ENCODE measurements at places on chromosomes 2 and 18.

- no peak for DNase-seq
Observed at GRCh38 chr2:46793423-46794416, 121.9 kb downstream of the MCFD2 start.

DNA sequence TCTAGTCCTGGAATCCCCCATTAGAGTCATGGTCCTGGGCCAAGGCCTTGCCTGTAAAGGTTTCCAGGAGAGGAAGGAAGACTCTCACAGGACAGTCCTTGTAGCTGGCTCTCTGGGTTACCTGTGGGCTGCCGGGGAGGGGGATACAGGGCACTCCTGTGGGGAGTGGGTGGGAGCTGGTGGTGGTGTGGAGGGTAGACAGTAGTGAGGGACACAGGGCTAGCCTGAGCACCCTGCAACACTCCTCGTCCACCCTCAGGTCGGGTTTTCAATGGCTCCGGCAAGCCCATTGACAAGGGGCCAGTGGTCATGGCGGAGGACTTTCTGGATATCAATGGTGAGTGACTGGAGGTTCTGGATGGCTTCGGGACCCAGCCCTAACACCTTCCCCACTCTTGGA lies 19.7 kb upstream of the ANKRD53 start:
- DNase-seq = no peak

DNA sequence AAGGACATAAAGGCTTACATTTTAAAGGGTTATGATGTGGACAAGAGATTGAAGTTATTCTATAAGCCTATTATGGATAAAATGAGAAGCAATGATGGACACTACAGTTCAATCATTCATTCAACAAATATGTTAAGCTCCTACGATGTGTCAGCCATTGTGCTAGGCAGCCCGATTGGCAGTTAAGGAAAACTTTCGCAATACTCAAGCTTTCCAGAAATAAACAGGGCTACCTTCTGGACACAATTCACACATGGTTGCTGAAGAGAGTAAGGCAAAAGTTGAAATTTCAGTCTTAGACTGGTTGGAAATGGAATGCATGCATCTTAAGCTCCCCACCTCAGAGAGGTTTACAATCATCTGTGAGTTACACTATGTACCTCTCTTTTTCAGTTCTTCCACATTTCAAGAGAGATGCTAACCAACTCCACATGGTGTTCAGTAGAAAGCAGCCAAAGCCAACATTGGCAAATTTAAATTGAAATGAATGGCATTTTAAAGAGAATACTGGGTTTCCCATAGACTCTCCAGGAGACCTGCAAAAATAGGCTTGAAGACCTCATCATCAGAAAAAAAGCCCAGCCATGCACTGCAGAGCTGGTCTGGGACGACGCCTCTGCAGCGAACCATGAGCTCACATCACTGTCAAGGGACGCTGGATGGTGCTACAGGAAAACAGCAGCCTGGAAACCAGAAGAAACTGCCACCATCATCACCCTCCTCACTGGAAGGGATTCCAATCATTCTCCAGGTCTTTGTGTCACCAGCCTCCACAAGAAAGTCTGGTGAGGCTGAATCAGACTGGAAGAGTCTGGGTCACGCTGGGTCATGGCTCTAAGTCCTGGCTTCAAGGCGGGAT lies 276.3 kb downstream of the AFF3 start:
- no peak for DNase-seq

- DNase-seq = no peak
Observed at GRCh38 chr18:26802330-26803200, 62.9 kb downstream of the AQP4 start.

GRCh38 chr2:183250061-183250460 lies 125.8 kb downstream of the NUP35 start:
- no peak for DNase-seq

DNA sequence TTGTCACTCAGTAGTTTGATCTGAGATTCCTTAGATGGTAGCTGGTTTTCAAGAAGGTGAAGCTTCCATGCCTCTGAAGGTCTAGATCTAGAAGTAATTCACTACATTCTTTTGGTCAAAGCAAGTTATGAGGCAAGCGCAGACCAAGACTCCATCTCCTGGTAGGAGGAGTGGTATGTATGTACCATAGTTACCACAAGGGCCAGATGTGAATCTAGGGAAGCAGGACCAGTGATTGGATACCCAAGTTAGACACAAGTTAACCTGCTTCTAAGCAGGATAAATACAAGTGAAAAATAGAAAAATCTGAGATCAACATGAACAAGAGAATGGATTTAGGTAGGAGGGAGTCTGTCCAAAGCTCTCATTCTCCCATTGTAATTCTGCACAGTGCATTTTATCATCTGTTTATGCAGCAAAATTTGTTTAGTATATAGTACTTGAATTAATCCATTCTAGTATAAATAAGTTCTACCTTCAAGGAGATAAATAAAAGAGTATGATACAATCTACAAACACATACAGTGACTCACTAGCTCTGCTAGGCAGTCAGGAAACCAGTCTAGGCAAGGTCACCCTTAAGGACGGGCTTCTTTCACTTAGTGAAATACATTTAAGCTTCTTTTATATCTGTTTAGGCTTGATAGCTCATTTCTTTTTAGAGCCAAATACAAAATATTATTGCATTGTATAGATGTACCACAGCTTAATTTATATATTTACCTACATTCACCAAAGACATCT lies 14.2 kb upstream of the DOCK10 start:
- DNase-seq = no peak

- no peak for DNase-seq
Observed at GRCh38 chr18:6120820-6121279, 225.5 kb upstream of the TMEM200C start.

- DNase-seq = no peak
Observed at GRCh38 chr2:152303951-152304350, 31.0 kb upstream of the FMNL2 start.

GRCh38 chr2:119026890-119027289 lies 84.9 kb downstream of the MARCO start:
- no peak for DNase-seq

Data from esophagus squamous epithelium (tissue), 5 donors.